HT1080 (cell line): ENCODE measurements at places on chromosomes 7 and 10. TPM values are rescaled to one million over a fixed set of nuclear protein-coding genes. Genes with fewer than 3 reads are reported as not detected.

GRCh38 chr10:58778966-58779365 lies 266.3 kb downstream of the BICC1 start:
- no peak for DNase-seq

- DNase-seq, result no peak
Observed at GRCh38 chr10:100670828-100671479, 74.4 kb upstream of the PAX2 start.

SHH gene
- total RNA-seq, result not detected in 2 replicates

DNA sequence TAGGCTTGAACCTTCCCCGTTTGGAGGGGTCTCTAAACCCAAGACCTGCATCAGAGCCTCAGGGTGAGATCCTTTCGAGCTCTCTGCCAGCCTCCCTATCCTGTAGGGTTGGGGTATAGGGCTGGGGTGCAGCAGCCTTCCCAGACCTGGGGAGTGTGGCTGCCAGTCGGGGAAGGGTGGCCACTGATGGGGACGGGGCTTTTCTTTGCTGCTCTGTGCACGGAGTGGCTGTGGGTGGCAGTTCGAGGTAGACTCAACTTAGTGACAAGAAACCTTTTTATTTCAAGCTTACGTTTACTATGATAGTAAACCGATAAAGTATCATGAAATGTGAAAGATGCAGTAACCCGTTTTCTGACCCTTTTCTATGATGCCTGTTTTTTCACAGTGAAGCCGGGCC lies 13.0 kb downstream of the ZNF316 start:
- no peak for DNase-seq

DNA sequence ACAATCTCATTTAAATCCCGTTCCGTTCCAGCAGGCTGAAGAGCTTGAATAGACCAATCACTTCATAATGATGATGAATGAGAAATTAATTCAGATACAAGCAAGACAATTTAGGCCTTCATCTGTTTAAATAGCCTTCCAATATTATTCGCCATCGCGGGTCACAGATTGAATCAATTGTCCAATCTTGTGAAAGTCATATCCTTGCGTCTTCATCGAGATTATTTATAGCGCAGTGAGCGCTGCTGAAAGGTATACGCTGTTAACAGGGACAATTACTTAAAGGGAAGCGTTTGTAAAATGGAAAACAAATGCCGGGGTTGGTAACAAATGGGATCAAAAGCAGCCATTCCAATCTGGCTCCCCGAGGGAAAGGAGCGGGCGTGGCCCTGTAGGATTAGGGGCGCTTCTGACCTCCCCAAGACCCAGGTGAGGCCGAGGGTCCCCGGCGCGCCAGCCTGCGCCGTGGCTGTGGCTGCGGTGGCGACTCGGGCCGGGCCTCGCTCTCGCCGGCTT lies 8.6 kb downstream of the EVX1 start:
- DNase-seq, result no peak

- DNase-seq, result peak; percentile 40
Observed at GRCh38 chr10:33459602-33460001, 125.1 kb upstream of the NRP1 start.
